ENCODE measurements at places on chromosomes 11 and 22.

DNA sequence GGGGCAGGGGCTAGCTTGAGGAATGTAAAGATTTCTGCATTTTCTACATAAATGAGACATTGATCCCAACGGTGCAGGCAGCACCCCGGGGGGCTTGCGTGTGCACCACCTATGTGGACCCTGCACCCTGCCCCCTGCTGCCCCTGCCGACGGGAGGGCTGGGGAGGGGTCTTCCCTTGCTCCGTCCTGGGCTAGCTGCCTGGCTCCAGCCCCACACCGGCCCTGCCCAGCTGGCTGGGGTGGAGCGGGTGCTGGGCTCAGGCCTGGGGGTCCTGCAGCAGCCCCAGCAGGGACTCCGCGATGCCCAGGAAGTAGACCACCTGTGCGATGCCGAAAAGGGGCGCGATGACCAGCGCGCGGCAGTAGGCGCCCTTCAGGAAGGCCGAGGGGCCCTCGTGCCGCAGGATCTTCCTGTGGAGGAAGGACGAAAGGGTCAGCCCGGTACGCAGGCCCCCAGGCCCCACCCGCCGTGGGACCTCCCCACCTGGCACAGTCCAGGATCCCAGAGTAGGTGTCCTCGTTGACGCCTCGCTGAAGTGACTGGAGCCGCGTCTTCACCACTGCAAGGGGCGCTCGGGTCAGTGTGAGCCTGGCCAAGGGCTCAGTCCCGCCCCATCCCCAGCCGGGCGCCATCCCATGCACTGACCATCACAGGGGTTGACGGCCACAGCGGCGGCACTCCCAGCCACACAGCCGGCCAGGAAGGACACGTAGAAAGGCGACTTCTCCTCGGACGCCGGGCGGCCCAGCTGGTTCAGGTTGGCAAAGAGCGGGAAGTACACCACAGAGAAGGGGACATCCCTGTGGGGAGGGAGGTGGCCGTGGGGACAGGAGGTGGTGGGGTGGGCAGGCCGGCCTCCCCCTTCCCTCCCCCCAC is 2.0 kb upstream of the CEND1 start:
- no peak for DNase-seq

DNA sequence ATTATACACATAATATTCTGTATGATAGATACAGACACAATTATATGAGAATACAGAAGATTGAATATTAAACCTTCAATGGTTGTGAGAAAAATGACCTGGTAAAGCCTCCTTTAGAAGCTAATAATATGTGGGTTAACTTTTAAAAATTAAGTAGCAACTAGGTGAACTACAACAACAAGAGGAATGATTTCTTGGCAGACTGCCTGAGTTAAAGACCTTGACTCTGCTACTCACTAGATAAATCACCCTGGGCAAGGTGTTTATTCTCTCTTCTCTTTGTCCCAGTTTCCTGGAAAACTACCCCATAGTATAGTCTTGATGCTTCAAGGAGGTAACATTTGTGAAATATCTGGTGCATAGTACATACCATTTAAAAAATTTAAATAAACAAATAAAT is 519.6 kb upstream of the TENM4 start:
- no peak for DNase-seq

GRCh38 chr22:29606320-29606719 is 2.9 kb downstream of the NF2 start:
- DNase-seq = no peak

DNA sequence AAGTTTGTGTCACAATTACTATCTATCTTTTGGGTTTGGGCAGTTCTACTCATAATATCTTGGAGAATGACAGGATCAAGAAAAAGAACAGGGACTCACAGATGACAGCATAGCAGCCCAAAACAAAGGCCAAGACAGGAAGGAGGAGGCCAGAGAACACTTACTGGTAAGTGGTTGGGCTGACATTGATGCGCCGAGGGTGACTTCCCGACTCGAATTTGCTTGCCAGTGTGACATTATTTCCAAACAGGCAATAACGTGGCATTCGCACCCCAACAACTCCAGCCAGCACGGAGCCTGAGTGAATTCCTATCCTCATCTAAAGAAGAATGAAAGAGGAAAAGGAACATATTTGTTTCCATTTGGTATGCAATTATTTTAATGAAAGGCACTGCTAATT is 309.9 kb downstream of the GUCY1A2 start:
- DNase-seq = no peak

GRCh38 chr11:125435461-125436238 is 60.4 kb downstream of the FEZ1 start:
- no peak for DNase-seq

DNA sequence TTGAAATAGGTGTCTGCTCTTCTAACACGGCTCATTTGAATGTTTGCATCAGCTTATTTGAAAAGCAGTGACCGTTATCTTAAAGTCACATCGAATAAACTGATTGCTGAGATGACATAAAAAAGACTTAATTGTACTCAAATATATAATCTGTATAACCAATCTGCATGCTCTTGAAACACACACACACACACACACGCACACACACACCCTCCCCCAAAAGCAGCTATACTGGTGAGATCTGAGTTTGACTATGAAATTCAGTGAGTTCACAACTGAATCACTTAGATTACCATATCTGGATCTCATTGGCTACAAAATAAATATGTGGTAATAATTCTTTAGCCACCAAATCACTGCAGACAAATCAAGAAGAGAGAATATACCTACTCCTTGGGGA is 3.8 kb upstream of the IFTAP start:
- no peak for DNase-seq

DNA sequence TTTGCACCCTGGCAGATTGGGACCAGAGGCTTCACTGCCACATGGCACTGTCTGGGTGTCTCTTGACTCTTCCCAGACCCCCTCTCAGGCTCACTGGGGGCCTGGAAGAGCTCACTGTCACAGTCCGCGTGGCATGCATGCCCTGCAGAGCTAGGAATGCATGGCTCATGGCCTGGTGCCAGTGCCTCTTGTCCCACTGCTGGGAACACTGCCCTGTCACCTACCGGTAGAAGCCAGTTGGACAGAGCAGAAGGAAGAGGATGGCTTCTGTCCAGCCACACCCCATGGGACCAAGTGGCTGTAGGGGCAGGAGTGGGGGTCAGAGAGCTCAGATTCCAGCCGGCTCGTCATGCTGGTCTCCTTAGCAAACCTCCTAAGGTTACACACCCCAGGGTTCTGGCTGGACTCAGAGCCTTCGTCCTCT is 29.7 kb downstream of the MB start:
- DNase-seq = no peak

- no peak for DNase-seq
Measured at GRCh38 chr11:47051217-47051616, 114.7 kb downstream of the CSTPP1 start.

DNA sequence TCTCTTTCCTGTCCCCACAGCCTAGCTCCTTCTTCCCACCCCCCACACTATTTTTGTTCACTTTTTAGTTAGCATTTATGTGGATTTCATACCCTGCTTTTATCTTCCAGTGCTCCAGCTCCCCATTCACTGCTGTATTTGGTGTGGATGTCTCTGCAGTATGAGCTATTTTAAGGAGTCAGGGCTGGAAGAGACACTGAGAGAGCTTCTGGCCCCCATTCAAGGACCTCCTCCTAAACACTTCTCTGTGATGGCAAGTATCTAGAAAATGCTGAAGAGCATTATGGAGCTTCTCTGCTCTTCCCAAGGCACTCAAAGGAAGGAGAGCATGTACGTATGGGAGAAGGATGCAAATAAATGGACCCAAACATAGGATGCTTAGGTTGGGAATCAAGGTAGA is 79.5 kb downstream of the RAB30 start:
- no peak for DNase-seq
